ENCODE measurements at places on chromosomes 1 and 21.

- DNase-seq: no peak
Measured at GRCh38 chr1:247102381-247102780, 1.8 kb downstream of the ZNF669 start.

DNA sequence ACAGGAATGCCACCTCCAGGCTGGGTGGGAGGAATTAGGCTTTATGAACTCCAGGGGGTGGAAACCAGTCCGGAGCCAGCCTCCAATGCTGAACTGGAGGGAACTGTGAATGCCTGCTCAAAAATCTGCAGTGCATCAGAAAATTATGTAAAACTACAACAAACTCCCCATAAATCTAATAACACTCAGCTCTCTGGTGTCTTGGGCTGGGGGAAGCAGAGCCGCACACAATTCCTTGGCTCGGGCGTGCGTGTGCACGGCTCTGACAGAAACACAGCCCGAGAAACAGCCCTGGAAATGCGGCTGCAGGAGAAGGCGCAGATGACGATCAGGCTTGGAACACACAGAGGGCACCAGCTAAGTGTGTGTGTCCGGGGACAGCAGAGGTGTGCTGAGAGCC, 127.6 kb upstream of the VAMP3 start:
- no peak for DNase-seq

GRCh38 chr1:6157132-6157527, 23.0 kb downstream of the CHD5 start:
- no peak for DNase-seq

- DNase-seq: no peak
Measured at GRCh38 chr21:14547834-14548513, 1.9 kb upstream of the SAMSN1 start.

GRCh38 chr1:115976921-115977498, 697 bp downstream of the SLC22A15 start:
- DNase-seq: no peak

DNA sequence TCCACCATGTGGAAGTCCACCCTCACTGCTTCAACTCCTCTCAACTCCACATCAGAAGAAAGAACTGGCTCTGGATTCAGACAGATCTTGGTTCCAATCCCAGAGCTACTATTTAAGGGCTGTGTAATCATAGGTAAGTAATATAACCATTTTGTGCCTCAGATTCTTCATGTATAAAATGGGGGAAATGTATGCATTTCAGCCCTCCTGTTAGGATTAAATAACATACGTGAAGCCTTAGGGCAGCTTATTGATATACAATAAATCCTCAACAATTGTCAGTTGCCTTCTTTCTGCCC, 23.3 kb downstream of the OTUD7B start:
- DNase-seq: no peak

DNA sequence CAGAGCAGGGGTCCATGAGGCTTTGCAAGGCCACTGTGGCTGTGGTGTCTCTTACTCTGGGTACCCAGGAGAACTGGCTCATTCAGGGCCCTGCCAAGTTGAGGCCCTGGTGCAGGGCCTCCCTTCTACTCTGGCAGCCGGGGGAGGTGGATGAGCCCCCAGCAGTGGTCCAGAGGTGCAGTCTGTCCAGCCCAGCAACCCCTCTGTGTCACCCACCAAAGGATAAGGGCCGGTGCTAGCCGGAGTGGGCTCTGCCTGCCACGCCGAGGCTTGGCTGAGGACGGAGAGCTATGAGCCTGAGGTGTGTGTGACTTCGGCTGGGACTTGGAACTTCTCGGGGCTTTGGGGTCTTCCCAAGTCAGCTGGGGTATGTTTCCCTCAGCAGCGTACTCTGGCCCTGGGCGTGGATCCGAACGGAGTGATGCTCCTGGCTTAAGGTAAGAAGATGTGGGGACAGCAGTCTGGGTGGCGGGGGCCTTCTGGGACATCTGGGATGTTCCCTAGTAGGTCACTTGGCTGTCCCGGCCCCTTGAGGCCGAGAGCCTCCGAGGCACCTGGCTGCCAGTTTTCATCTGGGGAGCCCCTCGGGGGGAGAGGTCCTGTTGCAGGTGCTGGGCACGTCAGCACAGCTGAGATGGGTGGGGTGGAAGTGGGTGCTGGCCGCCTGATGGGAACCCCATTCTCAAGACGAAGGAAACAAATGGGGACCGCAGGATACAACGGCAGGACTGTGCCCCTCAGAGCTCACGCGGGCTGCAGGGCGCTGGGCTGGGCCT, 25.9 kb downstream of the RUNX3 start:
- peak; percentile 13 for DNase-seq

GRCh38 chr1:212587016-212587887, 21.3 kb upstream of the ATF3 start:
- DNase-seq: no peak

DNA sequence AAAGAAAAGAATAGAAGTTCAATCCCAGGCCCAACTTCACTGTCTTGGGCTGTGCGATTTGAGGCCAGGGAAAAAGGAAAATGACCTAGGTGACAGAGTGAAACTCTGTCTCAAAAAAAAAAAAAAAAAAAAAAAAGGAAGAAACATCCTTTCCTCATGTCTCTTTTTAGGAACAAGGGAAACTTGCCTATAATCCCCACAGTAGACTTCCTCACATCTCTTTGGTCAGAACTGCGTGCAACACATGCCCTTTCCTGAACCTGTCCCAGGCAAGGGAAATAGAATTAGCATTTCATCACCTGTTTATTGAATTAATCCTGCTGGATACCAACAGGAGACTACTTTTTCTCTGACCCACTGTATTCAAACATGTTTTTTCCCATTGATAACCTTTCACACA, 2.3 kb downstream of the DCST1 start:
- DNase-seq: no peak

- no peak for DNase-seq
Measured at GRCh38 chr1:42923367-42924081, 35.1 kb downstream of the SLC2A1 start.

DNA sequence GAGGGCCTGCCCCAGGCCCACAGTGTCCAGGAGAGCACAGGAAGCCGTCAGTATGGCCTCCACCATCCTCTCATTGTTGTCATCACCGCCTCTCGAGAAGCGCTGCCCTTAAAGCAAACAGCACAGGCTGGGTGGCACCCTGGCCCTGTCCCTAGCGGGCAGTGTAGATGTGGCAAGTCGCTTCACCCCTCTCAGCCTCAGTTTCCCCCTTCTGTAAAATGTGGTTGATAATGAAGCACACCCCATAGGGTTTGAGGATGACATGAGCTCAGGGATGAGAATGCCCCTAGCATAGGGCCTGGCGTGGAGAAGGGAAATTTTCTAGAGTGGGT, 13.4 kb downstream of the PLA2G2F start:
- no peak for DNase-seq

- DNase-seq: no peak
Measured at GRCh38 chr1:210696709-210697108, 368.0 kb downstream of the HHAT start.

GRCh38 chr1:226223157-226223785, at the start of gene MIXL1:
Gene MIXL1, plus strand, starts transcription at chr1:226223664. Its CDS starts 18 bp downstream, at chr1:226223682.
- no peak for DNase-seq

- DNase-seq: no peak
Measured at GRCh38 chr1:70778056-70778762, 269.4 kb downstream of the PTGER3 start.

DNA sequence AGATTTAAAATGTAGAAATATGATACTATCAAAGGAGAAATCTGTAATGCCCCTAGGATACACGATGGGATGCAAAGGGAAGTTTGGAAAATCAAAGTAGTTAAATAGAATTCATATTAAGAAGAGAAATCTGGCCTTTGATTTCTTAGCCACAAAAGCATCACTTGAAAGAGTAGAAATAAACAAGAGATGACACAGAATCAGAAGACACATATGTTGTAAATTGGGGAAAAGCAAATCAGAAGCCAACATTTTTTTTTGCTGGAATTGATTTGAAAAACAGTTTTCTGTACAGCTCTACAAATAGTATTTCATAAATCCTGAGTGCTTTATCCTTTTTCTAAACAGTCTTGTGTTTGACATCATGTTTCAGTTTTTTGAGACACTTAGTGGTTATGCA, 12.4 kb upstream of the TNFSF18 start:
- DNase-seq: no peak

DNA sequence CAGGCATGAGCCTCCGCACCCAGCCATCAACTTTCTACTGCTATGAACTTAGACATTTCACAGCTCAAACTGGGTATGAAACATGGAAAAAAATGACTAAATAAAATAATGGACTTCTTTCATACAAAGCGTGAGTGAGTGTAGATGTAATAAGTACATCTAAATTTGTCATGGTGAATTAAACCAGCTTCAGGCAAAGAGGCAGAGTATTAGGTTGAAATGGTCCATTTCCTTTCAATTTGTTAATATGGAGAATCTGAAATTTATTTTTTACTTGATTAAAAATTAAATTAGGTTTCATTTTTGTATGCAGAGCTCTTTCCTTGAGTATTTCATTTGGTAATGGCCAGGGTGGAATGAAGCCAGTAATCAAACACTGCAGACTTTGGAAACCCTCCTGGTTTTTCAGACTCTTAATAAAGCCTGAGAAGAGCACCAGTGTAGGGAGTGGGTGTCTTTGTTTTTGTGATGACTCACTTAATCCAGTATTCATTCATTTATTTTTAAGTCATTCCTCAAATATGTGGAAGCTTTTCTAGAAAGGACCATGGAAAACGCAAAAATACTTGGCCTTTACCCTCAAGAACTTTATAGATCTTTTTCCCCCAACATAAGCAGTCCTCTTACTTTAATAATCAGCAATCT, 49.2 kb downstream of the ALG14 start:
- no peak for DNase-seq

GRCh38 chr1:10890491-10891071, 94.1 kb upstream of the CASZ1 start:
- no peak for DNase-seq
